Prostate gland (tissue), 2 donors: ENCODE measurements at places on chromosomes 16 and 17. TPM values are rescaled to one million over a fixed set of nuclear protein-coding genes. Genes with fewer than 3 reads are reported as not detected.

GRCh38 chr17:39794249-39794970 lies 56.7 kb downstream of the GRB7 start:
- no peaks in the 10 kb centered on the region for H3K27me3 ChIP-seq
- H3K27ac ChIP-seq = no peak overlapping the region
- no peak for DNase-seq
- no peaks in the 10 kb centered on the region for H3K36me3 ChIP-seq
- H3K4me1 ChIP-seq = no peaks in the 10 kb centered on the region
- H3K4me3 ChIP-seq = no peak overlapping the region

GRCh38 chr17:81992306-81993102 lies 15.1 kb downstream of the ASPSCR1 start:
- H3K4me1 ChIP-seq = peaks cover 14% of the 10 kb centered on the region
- H3K4me3 ChIP-seq = no peak overlapping the region
- H3K27me3 ChIP-seq = no peaks in the 10 kb centered on the region
- H3K36me3 ChIP-seq = no peaks in the 10 kb centered on the region

DNA sequence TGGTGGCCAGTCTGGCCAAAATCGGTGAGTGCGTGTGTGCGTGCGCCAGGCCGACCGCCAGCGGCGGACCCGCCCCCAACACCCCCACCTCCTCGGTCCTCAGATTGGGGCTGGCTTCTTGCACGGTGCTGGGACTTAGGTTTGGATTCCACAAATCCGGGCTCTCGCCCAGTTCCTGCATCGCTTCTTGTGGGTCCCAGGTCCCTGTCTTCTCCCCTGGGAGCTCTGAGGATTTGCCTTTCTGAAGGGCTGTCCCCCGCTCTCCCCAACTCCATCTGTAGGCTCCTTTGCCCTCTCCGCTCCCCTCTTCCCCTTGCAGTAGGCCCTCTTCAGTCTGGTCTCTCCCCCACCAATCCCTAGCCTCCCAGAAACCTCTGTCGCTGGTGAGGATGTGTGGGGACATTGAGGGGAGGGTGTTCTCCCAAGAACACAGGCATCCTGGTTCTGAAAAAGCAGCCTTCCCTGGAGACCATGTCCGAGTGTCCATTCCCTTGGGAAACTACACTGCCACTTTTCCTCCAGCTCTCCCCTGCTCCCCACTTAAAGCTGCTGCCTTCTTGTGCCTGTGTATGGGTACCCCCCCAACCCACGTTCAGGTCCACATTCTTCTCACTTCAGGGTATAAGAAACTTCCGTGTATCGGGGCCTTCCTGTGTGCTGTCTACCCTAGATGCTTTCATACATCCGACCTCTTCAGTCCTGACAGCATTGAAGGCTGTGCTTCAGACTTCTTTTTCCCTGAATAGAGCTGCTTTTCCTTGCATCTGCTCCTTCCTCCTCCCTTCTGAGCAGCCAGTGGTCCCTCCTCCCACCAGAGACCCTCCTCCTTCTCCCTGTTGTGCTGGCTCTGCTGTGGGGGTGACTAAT lies 632 bp downstream of the SLC9A5 start:
- H3K4me3 ChIP-seq = peak overlapping the region; percentile 34
- no peaks in the 10 kb centered on the region for H3K36me3 ChIP-seq
- H3K4me1 ChIP-seq = peaks cover 6% of the 10 kb centered on the region
- H3K27me3 ChIP-seq = peaks cover 4% of the 10 kb centered on the region

DNA sequence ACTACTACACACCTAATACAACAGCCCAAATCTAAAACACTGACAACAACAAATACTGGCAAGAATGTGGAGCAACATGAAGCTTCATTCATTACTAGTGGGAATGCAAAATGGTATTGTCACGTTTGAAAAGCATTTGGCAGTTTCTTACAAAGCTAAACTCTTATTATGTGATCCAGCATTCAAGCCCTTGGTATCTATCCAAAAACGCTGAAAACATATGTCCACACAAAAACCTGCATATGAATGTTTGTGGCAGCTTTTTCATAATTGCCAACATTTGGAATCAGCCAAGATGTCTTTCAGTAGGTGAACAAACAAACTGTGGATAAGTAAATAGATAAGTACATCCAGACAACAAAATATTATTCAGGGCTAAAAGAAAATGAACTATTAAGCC lies 501.1 kb upstream of the KIF2B start:
- no peak for DNase-seq
- no peaks in the 10 kb centered on the region for H3K4me1 ChIP-seq
- H3K27me3 ChIP-seq = no peaks in the 10 kb centered on the region
- no peak overlapping the region for H3K27ac ChIP-seq
- H3K36me3 ChIP-seq = no peaks in the 10 kb centered on the region
- H3K4me3 ChIP-seq = no peak overlapping the region

The WDR90 gene
- total RNA-seq = 60.4 TPM

The MT1A gene
- total RNA-seq = 6.9 TPM

- DNase-seq = no peak
- no peaks in the 10 kb centered on the region for H3K27me3 ChIP-seq
- H3K27ac ChIP-seq = no peak overlapping the region
- no peaks in the 10 kb centered on the region for H3K36me3 ChIP-seq
These were observed 9.9 kb downstream of the MFSD11 start for GRCh38 chr17:76747716-76748363.

DNA sequence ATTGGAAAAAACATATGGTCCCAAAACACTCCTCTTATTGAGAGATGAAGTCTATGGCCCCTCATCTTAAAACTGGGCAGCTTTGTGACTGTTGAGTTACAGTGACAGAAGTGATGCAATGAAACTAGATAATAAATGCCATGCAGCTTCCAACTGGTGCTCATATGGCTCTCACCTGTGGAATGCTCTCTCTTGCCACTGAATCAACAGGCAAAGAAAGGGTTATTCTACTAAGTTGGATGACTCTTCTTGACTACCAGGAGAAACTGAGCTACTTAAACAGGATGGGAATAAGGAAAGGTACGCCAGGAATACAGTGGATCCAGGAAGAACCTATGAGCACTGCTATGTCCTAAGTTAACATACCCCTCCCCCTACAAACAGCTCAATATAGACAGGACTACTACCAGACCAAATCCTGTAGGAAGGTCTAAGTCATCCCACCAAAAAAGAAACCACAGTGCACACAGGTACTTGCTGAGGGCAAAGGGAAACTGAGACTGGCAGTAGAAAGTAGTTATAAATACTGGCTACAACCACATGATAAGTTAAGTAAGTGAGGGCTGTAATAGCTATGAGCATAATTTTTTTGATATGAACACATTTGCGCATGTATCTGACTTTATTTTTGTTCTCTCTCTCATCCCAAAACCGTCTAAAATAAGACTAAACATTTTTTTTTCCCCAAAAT lies 398.5 kb downstream of the ZFHX3 start:
- DNase-seq = no peak
- H3K4me1 ChIP-seq = no peaks in the 10 kb centered on the region
- H3K36me3 ChIP-seq = no peaks in the 10 kb centered on the region
- H3K27me3 ChIP-seq = no peaks in the 10 kb centered on the region
